AG09309 (cell line): ENCODE measurements at places on chromosomes 16 and 17.

DNA sequence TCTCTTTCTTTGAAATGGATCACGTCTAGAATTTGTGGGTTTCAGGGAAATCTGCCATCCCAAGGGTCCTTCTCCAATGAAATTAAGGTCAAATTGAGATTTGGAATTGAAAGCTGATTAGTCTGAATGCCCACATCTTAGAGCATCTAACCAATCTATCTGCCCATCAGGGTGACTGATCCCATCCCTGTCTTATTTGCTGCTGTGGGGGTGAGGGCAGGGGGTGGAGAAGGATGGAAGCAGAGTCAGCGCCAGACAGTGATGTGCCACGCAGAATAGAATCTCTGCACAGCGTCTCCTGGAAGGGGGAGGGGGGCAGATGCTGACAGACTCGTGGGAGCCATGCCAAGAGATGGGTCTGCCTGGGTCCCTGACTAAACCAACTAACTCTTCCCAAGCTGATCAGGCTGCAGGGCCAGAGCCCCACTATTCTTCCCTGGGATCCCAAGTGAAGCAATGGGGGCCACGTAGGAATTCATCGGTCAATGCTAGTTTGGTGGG lies 32.1 kb downstream of the CDK5RAP3 start:
- DNase-seq: no peak

GRCh38 chr16:64866021-64866420 lies 255.8 kb downstream of the CDH11 start:
- no peak for DNase-seq

GRCh38 chr16:27235055-27235937 lies 32.0 kb downstream of the KDM8 start:
- DNase-seq: no peak

- no peak for DNase-seq
Observed at GRCh38 chr16:11561454-11561805, 25.3 kb downstream of the LITAF start.

DNA sequence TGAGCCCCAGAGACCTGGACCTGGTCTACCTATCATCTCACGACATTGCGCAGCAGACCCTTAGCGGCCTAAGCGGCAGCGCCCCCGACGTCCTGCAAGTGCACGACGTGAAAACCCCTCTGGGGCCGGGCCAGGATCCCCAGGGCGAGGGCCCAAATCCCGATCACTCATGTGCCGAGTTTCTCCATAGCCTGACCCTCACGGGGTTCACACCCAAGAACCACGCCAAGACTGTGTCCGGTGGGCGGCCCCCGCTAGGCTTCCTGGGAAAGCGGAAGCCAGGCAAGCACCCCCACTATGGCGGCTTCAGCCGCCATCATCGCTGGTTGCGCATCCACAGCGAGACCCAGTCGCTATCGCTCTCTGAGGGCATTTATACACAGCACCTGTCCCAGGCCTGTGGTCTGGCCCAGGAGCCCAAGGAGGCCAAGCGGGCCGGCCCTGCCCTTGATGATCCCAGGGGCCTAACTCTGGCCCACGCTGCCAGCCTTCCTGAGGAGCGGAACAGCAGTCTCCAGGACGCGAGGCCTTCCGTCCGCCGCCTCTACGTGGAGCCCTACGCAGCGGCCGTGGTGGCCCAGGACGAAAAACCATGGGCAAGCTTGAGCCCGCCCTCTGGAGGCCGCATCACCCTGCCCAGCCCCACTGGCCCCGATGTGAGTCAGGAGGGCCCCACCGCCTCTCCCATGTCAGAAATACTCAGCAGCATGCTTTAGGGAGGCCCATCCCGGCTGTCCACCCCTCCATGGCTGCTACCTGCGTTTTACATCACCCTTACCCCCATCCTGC lies 82.8 kb upstream of the NOG start:
- DNase-seq: no peak

DNA sequence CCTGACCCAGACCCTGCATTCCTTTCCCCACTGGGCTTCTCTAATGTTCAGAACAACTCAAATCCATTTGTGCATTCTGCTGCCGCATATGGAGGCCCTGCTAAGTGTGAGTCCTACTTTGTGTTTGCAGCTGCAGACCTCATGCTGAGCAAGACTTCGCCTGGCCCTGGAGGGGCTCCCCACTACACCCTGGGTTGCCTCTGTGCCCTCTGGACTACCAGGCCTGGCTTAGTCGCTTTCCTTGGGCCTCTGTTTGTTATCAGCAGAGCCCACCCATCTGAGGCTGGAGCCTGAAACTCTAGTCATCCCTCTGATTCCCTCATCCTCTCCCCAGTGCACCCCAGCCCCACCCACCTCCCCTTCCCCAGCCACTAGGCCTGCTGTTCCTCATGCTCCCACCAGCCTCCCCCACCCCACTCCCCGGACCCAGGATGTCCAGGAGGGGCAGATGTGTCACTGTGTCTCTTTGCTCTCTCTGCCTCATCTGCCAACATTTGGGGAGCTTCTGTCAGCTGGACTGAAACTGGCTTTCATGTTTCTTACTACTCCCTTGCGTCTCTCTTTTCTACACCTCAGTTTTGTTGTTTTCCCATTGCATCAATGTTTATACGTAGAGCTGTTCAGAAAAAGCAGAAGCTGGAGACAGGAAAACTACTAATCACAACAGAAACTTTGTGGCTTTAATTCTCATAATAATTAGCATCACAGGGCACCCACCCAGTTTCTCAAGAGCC lies 17.9 kb upstream of the CD300E start:
- no peak for DNase-seq

DNA sequence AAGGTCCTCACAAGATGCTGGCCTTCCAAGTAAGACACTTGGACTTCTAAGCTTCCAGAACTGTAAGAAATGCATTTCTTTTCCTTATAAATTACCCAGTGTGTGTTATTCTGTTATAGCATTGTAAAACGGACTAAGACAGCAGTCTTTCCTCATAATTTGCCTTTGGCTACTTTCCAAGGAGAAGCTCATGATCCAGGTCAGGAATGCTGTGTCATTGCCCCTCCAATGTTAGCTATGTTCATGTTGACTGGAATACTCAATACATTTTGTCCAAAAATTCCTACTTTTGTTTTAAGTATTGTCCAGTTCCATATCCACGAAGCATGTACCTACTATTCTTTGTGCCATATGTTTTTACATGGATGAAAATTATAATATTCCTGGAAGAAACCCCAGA lies 234.6 kb downstream of the HS3ST3A1 start:
- DNase-seq: no peak

GRCh38 chr17:83204230-83204725 lies 124.9 kb downstream of the METRNL start:
- no peak for DNase-seq

- no peak for DNase-seq
Observed at GRCh38 chr16:73711406-73712080, 585.1 kb upstream of the PSMD7 start.

- no peak for DNase-seq
Observed at GRCh38 chr16:82037251-82037650, 2.2 kb downstream of the HSD17B2 start.

- no peak for DNase-seq
Observed at GRCh38 chr16:30722916-30723315, 23.9 kb downstream of the SRCAP start.

DNA sequence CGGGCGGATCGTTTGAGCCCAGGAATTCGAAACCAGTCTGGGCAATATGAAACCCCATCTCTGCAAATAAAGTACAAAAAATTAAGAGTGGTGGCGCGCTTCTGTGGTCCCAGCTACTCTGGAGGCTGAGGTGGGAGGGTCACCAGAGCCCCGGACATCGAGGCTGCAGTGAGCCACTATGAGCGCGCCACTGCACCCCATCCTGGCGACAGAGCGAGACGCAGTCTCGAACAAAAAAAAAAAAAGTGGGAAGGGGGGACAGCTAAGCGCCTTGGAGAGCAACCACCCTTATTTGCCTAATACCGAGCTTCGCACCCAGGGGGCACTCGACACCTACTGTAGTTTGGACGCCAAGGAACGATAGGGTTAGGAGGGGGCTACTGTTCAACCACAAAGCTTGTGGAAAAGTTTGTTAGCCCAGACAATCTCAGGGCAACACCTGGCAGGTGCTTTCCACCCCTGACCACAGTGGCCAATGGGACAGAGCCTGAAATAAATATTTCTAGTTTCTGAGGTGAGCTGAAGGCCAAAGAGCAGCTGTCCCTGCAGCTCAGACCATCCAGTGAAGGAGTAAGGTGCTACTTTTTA lies 847 bp upstream of the PSMC3IP start:
- no peak for DNase-seq

- DNase-seq: no peak
Observed at GRCh38 chr16:78990309-78990701, 610.2 kb downstream of the MAF start.

GRCh38 chr16:85083051-85083639 lies 29.1 kb downstream of the CIBAR2 start:
- no peak for DNase-seq

- DNase-seq: no peak
Observed at GRCh38 chr16:25018972-25019617, 3.9 kb upstream of the ARHGAP17 start.
